ENCODE measurements at places on chromosomes 4 and X.
A peak's percentile ranks its signal among the peaks of the same experiment; 100 is the strongest.

DNA sequence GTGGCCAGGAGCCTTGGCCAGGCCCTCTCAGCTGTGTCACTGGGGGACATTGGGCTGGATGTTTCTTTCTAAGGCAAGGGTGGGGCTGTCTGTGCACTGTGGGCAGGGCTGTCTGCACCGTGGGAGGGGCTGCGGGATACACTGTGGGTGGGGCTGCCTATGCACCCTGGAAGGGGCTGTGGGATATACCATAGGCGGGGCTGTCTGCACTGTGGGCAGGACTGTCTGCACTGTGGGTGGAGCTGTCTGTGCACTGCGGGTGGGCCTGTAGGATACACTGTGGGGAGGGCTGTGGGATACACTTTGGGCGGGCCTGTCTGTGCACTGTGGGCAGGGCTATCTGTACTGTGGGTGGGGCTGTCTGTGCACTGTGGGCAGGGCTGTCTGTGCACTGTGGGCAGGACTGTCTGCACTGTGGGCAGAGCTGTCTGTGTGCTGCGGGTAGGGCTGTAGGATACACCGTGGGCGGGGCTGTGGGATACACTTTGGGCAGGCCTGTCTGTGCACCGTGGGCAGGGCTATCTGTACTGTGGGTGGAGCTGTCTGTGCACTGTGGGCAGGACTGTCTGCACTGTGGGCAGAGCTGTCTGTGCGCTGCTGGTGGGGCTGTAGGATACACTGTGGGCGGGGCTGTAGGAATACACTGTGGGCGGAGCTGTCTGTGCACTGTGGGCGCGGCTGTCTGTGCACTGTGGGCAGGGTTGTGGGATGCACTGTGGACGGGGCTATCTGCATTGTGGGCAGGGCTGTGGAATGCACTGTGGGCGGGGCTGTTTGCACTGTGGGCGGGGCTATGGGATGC, 31.1 kb downstream of the ACOX3 start:
- DNase-seq = peak; percentile 31

DNA sequence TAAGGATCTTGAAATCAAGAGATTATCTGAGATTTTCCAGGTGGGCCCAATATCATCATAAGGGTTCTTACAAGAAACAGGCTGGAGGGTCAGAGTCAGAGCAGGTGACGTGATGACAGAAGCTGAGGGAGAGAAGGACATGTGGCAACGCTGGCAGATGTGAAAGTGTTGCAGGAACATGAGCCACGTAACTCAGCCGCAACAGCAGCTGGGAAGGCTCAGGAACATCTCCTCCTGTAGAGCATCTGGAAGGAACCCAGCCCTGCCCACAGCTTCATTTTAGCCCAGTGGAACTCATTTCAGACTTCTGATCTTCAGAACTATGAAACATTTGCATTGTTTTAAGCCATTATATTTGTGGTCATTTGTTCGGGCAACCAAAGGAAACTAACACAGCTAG, 156.3 kb upstream of the VEGFC start:
- no peak for DNase-seq

DNA sequence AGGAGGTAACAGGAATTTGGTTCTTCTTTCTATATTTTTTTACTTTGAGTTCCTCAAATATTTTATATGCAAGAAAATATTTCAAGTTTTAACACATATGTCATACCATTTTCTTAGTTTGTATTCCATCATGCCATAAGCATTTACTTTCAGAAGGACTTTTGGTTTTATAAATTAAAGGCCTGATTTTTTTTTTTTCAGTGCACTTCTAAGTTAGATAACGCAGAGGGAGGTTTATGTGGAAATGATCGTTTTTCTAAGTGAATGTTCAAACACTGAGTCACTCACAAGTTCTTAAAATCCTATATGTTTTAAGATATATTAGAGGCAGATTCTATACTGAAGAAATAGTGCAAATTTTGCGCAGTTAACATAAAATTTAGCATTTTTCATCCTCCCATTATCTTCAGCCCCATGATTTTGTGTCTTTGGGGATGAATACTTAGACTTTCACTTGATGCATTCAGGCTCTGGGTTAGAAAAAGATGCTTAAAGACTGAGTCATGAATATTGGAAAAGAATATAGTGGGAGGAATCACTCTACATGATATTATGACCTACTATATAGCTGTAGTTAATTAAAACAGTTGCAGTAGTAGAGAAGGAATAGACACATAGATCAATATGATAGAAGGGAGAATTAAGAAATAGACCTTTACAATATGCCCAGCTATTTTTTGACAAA, 54.9 kb downstream of the COL4A5 start:
- DNase-seq = no peak

- no peak for DNase-seq
Measured at GRCh38 chr4:96194993-96195392, 355.1 kb downstream of the PDHA2 start.

DNA sequence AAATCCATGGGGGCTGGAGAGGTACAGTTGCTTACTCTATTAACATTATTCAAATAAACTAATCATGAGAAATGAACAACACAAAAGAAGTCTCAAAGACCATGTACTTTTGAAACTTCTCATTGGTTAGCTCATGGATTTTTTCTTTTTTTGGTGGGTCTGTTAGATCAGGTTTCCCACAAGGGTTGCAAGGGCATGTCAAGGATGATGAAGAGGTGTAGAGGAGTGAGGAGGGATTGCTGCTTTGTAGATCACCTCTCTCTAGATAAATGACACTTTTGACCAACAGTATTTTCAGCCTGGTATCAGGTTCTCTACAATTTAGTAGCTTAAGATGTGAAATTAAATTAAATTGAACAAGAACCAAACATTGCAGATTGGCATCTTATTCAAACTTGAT, 417.9 kb upstream of the AGA start:
- DNase-seq = no peak

DNA sequence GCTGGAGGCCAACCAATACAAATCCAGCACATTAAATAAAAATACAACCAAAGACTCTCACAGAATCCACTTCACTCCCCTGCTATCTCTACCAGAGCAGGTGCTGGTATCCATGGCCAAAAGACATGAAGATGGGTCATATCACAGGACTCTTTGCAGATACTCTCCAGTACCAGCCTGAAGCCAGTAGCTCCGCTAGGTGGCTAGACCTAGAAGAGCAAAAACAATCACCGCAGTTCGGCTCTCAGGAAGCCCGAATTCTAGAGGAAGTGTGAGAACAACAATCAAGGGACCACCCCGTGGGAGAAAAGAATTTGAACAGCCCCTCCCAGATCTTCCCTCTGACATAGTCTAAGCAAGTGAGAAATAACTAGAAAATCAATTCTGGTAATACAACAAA, 20.2 kb downstream of the CLIC2 start:
- no peak for DNase-seq

- no peak for DNase-seq
Measured at GRCh38 chr4:104868958-104869357, 277.7 kb upstream of the TET2 start.

DNA sequence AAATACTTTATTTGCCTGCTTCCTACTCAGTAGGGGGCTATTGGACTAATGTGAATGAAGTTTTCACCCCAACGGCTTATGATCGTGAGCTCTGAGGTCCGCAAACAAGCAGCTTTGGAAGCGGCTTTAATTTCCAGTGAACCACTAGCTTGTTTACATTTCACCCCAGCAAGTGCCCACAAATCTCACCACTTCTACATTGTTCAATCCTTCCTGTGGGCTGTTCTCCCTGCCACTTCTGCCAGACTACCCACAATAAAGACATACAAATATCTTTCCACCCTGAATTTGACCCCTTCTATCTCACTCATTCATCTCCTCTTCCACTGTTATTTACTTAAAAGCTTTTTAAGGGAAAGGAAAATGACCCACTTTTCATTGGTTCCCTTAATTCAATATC, 98.0 kb downstream of the CDS1 start:
- DNase-seq = no peak

DNA sequence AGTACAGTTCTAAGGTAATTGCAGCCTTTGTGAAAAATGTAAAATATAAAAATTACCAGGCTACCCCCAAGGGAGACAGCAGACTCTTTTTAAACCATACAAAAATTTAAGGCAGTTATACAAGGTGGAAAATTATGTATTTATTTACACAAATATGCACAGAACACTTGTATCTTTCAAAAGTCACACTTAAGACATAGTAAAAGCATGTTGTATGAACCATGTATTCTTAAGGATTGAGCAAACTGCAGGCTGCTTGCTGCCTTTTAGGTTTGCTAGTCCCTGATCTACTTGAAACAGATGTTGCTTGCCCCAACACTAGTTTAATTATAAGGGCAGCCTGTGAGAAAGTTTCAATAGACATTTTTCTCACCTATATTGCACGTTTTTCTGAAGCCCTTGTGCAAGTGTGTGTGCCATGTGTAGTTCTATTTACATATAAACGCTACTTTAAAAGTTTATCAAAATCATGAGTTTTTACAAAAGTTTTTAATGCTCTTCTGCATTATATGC, 72.8 kb downstream of the PRSS12 start:
- no peak for DNase-seq

GRCh38 chrX:22366906-22367305, 94.2 kb downstream of the CBLL2 start:
- DNase-seq = no peak

- no peak for DNase-seq
Measured at GRCh38 chr4:17064959-17065358, 166.5 kb upstream of the LDB2 start.

GRCh38 chr4:74948236-74948635, 15.3 kb downstream of the PARM1 start:
- peak; percentile 83 for DNase-seq

- no peak for DNase-seq
Measured at GRCh38 chr4:20086799-20087521, 164.7 kb upstream of the SLIT2 start.

DNA sequence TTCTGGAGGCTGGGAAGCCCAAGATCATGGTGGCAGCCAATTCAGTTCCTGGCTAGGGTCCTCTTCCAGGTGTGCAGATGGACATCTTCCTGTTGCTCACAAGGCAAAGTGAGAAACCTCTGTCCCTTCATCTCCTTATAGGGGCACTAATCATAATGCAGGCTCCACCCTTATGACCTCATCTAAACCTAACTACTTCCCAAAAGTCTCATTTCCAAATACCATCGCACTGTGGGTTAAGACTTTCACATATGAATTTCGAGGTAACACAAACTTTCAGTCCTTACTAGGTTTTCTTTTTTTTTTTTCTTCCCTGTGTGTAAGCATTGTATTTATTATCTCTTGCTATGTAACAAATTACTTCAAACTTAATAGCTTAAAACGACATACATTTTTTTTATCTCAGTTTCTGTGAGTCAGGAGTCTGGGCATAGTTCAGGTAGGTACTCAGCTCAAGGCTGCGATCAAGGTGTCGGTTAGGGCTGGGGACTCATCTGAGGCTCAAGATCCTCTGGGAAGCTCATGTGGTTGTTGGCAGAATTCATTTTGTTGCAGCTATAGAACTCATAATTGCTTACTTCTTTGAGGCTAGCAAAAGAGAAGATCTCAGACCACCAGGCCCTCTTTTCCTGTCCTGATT, 204.7 kb upstream of the STK26 start:
- DNase-seq = no peak

Data from small intestine (tissue), 16 donors.